D341Med (cell line): ENCODE measurements at places on chromosomes 5 and 9.

DNA sequence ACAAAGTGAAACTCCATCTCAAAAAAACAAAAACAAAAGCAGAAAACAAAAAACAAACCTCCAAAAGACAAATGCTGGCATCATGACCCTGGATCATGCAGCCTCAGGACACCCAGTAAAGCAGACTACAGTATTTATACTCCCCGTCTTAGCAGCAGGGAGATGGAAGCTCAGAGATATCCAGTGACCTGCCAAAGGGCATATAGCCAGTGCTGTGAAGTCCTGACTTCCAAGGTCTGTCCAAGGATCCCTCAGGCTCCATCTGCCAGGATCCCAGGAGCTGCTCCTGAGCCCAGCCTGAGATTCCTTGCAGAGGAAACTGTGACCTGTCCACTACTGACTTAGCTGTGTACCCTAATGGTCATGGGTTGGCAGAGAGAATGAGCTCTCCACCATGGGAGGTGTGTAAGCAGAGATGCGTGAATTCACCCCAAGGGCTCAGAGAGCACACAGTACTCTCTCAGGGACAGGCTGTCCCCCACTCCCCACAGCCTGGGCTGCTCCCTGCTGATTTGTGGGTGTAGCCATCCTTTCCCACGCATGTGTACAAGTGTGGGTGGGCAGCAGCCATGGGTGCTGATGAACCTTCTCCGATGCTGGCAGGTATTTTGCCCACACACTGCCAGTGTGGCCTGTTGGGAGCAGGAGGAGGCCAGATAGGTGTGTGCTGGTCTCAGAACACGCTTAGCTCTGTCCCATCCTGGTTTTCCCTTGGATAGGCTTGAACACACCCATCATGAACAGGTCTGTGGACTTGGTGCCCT, 2.1 kb upstream of the WNK2 start:
- DNase-seq = no peak

DNA sequence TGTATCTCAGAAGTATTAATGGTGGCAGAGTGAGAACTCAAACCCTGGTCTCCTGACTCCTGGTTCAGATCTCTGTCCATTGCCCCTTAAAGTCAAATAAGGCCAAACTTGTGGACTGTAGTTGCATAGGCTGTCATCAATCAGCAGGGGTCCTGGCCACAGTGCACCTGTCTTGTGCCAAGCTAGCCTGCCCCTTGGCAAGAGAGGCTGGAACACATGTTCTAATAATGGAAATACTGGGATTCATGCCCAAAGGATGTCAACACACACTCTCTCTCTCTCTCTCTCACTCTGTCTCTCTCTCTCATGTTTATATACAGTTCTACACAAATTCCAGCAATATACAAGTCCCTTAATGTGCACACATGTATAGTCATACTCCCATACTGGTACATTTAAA, 44.3 kb downstream of the GLRA1 start:
- DNase-seq = no peak

DNA sequence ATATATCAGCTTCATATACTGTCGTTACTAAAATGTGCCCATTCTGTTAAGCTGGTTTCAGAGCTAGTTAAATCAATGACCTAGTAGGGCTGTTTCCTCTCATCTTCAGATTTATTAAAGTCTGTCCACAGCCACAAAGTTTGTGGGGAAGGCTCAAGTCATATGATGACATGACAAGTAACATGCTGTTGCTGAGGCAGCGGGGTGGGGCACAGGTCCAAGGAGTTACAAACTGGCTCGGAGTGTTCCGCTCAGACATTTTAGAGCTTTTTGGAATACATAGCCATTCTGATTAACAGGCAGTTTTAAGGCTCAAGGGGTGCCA, 2.7 kb upstream of the ANP32B start:
- DNase-seq = no peak

DNA sequence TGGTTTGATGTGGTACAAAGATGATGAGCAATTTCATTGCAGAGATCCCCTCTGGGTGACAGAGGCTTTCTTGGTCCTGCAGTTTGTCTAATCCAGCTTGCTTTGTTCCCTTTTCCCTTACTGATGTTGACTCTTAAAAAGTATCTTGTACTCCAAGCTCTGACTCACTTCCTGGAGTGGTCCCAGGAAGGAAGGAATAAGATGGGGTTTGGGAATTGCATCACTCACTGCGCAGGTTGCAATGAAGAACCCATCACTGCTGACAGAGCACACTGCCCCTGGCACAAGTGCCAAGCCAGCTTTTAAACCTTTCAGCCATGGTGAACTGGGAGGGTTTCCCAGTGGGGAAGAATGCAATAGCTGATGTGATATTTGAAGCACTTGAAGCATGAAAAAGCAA, 662.2 kb upstream of the CTNND2 start:
- DNase-seq = no peak

- no peak for DNase-seq
Measured at GRCh38 chr5:178454821-178455479, 135.2 kb downstream of the COL23A1 start.

DNA sequence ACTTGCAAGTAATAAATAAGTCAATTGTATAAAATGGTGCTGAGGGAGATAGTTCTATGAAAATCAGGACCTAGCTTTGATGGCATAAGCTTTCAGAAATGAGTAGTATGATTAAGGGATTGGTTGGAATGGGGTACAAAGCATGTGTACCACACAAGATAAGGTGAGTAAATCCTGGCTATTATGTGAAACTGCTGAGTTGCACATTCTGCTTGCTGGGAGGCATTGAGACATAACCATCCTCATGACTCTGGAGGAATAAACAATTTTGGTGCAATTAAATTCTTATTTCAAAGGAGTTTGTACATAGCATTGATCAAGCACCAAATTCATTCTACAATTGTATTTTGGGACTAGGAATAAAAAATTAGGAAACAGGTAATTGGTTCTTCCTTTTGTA, 755.2 kb upstream of the ACO1 start:
- no peak for DNase-seq

GRCh38 chr9:33109850-33110595, 33.5 kb upstream of the SMU1 start:
- no peak for DNase-seq

- DNase-seq = no peak
Measured at GRCh38 chr5:157918811-157919742, 60.1 kb upstream of the CLINT1 start.

DNA sequence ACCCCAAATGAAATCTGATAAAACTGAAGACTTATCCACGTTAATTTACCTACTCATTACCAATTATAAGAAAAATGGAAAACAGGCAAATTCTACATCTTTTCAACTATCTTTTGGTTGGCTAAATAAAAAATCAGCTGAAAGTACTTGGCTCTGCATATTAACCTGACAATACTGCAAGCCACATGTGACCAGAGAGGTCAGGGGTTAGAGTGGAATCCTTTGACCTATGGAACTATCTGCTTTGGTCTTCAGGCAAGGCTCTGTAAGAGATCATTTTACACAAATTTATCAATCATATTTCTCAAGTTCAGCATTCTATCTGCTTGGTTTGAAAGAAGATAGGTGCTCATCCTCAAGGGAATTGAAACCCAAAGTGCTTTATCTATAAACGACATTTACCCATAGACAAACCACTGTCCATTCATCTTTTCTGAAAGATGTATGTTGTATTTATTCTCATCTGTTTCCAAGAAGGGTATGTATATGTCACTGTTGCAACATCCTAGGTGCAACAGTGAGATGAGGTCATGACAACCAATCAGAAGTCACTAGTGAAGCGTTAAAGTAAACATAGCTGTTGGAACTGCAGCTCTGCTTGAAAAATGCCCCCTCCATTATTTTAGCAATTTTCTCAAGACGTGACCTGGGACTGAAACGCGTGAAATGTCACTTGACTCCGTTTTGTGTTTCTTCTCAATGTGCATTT, 144.9 kb upstream of the POU5F2 start:
- no peak for DNase-seq

DNA sequence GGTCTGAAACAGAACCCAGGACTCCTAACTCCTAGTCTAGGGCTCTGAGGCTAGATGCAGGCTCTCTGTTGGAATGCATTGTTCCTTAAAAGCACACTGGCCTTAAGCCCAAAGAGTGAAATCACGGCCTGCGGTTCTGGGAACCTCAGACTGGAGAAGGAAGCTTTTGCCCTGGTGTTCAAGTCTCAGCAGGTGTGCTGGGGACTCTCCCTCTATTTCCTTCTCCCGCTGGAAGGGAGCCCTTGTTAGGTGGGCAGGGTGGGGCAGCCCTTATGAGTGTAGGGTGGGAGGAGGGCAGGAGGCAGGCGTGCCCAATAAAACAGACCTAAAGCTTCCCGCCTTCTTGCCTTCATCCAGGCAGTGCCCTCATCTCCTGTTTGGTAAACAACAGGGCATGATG, 1.8 kb upstream of the PPARGC1B start:
- DNase-seq = no peak

- no peak for DNase-seq
Measured at GRCh38 chr9:136079916-136080246, 15.2 kb downstream of the NACC2 start.

GRCh38 chr5:142253938-142254337, 70.9 kb downstream of the SPRY4 start:
- DNase-seq = no peak

GRCh38 chr5:158987231-158987630, 112.5 kb downstream of the EBF1 start:
- DNase-seq = peak; percentile 61

DNA sequence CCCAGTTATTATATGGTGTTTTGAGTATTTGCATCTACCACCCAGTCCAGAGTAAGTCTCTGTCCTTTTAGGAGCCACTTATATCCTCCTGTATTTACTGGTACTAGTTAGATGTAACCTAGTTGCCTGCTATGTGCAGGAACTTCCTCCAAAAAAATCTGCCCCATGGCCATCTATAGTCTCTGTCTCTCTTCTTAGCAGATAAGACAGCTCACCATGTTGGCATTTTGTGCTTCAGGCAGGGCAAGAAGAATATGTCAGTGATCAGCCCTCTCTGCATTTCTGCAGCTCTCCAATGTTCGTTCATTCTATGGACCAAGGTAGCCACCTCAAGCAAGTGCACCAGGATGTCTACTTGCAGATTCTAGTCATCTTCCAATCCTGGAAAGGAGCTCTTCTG, 446.5 kb downstream of the TLE1 start:
- DNase-seq = no peak

- no peak for DNase-seq
Measured at GRCh38 chr5:96194593-96194992, 232.9 kb upstream of the ELL2 start.
